ENCODE measurements at places on chromosomes 1 and 21. TPM values are rescaled to one million over a fixed set of nuclear protein-coding genes. Genes with fewer than 3 reads are reported as not detected.

DNA sequence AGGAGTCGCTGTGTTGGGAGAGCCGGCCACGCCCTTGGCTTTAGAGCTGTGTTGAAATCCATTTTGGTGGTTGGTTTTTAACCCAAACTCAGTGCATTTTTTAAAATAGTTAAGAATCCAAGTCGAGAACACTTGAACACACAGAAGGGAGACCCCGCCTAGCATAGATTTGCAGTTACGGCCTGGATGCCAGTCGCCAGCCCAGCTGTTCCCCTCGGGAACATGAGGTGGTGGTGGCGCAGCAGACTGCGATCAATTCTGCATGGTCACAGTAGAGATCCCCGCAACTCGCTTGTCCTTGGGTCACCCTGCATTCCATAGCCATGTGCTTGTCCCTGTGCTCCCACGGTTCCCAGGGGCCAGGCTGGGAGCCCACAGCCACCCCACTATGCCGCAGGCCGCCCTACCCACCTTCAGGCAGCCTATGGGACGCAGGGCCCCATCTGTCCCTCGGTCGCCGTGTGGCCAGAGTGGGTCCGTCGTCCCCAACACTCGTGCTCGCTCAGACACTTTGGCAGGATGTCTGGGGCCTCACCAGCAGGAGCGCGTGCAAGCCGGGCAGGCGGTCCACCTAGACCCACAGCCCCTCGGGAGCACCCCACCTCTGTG, 4.7 kb downstream of the C1orf35 start:
- DNase-seq = no peak

GRCh38 chr1:204116539-204116938, 35.3 kb downstream of the ETNK2 start:
- no peak for DNase-seq

GRCh38 chr1:87220993-87221392, 107.7 kb upstream of the LMO4 start:
- DNase-seq = no peak

DNA sequence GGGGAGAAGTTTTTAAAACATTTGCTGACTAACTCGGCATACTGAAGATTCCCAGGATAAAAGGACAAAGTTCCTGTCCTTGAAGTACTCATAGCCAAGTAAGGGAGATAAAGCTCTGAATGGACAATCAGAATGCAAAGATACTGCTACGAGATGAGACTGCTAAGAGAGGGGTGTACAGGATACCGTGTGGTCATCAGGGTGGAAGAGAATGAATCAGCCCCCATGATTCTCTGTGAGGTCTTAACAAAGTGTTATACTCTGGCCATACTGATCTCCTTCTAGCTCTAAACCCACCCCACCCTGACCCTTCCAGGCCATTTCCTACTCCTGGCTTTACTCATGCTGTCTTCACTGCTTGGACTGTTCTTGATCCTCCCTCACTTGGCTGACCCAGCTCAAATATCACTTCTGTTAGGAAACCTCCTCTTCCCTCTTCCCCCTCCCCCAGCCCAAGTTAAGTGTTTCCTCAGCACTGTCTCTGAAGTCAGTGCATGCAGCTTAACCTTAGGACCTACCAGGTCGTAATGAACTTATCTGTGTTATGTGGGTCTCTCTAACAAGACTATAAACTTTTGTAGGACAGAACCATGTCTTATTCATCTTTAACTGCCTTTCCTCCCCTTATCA, 15.8 kb upstream of the MAGOH start:
- no peak for DNase-seq

DNA sequence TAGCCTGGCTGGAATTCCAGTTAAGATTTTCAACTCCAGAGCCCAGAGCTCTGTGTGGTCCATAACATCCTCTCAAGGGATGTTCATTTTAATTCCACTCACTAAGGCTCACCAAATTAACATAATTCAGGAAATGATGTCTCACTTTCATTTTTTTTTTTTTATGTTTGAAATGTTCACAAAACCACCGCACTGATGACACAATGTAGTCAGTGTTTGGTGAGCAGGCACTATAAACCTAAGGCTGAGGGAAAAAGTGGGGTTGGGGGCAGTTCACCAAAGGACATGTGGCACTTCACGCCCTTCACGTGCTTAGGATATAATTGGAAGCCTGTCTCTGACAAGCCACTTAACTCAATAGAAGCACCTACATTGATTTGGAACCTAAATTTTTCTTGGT, 177.3 kb upstream of the CAMK1G start:
- no peak for DNase-seq

DNA sequence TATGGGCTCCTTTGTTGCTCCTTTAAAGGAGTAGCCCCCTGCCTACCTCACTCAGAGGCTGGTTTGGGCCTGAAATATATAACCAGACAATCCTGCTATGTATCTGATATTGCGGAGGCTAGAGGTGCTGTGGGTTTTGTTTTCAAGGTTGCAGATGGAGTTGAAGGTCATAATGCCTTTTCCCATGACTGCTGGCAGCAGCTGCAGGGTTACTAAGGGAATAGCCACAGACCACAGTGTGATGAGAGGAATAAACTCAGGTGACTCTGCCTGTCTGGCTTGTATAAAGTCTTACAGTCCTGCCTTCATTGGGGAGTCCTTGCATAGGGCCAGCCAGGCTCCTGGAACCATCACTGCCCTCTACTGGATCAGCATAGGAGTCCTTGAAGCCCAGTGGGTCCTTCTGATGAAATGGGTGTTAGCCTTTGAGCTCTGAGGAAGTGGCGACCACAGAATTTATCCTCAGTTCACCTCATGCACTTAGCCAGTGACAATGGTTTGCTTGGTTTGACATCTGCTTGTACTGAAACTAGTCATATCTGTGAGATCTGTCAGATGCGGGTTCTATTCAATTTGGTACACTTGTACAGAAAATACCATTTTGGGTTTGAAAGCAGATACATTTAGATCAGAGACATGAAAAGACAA, 174.4 kb upstream of the HMCN1 start:
- DNase-seq = peak; percentile 72

GRCh38 chr1:12618965-12619791, 1.2 kb upstream of the DHRS3 start:
- DNase-seq = no peak

PIK3CD gene
- 16.3 TPM for polyA plus RNA-seq

- no peak for DNase-seq
These were observed 177.5 kb downstream of the LMO4 start for GRCh38 chr1:87506147-87506546.

DNA sequence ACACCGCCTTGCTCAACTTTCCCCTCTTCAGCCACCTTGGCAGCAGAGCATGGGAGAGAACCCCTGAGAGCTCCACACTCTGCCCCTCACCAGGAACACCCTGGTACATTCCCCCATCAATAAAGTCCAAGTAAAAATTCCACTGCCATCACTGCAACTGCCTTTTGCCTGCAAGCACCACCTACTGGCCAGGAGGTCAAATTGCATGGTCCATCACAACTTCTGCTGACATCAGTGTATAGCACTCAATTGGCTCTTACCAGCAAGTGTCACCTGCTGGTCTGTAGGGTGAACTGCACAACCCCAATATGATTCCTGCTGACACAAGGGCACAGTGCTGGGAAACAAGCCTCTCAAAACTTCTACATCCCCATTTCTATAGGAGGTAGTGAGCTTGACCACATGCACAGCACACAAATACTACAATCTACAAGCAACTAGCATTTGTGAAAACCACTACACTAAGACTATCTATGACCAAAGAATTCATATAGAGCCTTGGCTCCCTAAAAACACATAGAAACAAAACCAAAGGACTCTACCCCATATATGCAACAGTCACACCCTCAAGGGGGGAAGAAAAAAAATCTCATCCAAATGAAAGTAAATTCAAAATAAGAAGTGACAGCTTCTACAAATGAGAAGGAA, 69.2 kb downstream of the FASLG start:
- DNase-seq = no peak

TNFRSF18 gene
- polyA plus RNA-seq = 2.0 TPM

CYP4A11 gene
- 0.15 TPM for polyA plus RNA-seq

DNA sequence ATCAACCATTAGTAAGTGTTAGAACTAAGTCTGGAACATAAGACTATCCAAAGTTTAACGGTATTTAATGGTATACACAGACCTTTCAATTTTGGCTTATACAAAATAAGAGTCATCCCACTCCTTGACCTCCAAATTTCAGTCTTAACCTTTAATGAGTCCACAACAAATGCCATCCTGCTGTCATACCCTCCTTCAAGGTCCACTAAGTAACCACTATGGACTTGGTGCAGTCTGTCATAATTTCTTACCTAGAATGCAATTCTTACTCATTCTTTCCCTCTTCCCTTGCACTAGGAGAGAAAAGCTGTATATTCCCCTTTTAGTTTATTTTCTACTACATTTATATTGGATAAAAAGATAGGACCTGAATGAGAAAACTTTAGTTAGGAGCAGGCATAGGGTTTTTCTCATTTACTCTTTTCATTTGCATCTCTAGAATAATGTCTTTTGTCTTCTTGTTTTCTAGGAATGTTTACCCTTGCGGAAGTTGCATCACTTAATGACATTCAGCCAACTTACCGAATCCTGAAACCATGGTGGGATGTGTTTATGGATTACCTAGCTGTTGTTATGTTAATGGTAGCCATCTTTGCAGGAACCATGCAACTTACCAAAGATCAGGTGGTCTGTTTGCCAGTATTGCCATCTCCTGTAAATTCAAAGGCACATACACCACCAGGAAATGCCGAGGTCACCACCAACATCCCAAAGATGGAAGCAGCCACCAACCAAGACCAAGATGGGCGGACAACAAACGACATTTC, 62.1 kb upstream of the ZNF326 start:
- no peak for DNase-seq

GRCh38 chr21:39095681-39096080, 87.6 kb downstream of the PSMG1 start:
- DNase-seq = no peak

DNA sequence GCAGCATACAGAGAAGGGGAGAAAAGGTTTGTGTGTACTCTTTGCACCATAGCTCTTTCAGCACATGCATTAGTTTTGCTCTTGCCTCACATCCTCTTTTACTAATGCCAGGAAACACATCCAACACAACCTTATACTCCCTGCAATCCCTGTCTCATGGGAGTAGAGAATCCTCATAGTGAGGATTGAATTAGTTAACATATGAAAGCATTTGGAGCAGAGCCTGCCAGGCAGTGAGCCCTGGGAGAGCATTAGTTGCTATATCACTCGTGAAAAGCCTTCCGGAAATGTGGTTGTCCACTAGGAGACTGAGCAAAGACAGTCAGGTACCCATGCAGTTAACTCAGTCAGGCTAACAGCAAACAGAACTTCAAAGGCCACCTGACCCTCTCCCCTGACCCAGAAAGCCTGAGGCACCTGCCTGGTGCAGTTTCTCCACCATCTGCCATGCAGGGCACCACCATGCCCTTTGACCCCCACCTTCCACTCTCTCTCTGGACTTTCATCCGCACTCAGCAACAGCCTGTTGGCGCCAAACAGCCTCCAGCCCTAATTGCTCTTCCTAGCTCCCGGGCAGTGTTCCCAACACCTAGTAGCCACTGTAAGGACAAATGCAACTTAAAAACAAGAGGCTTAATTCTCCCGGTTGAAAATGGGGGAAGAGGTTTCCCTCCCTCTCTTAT, 14.9 kb upstream of the AGT start:
- peak; percentile 60 for DNase-seq

DNA sequence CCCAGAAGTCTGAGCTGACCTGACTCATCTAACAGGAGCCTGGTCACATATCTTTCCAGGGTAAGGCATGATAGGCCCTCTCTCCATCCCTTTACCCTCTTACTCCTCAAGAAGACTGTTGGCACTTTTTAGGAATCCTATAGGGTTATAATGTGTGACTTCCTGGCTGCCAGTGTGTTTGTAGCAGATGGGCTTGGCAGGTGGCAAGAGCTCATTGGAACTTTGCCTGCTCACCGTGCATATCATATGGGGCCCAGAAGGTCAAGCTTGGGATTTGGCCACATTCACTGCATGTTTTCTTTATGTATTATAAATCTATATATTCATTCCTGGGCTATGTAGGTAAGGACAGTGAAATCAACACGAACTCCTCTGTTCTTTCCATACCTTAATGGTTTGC, 5.2 kb downstream of the KAZN start:
- no peak for DNase-seq

GRCh38 chr1:203163891-203164635, 11.6 kb downstream of the MYBPH start:
- no peak for DNase-seq

- no peak for DNase-seq
These were observed 103.8 kb downstream of the TRABD2B start for GRCh38 chr1:47893412-47893811.

- DNase-seq = no peak
These were observed 19.4 kb upstream of the BSDC1 start for GRCh38 chr1:32413507-32414185.

ALG6 gene
- 8.4 TPM for polyA plus RNA-seq

DNA sequence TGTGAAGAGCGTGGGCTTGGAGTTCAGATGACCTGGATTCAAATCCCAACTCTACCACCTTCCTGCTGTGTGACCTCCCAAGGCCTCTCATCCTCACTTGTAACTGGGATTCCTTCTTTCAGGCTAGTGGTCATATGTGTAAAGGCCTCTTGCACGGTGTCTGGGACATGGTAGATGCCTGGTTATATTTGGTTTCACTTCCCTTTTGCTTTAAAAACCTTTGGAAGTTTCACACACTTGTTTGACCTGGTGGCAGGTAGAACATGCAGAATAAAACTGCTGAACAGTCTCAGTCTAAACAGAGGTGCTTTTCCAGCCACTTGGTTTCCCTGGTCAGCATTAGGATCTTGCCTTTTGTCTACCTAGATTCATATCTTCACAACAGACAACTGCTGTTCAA, 37.0 kb upstream of the RCAN3 start:
- DNase-seq = no peak

DNA sequence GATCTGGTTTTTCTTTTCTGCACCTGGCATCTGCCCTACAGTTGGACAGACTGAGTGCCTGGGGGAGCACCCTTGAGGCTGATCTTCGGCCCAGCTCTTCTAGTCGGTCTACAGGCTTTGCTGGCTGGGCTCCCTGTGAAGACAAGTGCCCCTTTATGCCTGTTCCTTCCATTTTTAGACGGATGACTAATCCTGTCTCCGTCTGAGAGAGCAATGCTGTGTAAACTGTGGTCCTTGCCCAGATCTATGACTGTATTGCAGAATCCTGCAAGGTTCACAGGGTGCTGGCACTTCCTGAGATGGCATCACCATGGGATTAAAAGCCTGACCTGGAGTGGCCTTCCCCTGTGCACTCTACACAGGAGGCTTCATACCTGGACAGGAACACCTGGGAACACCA, 47.6 kb upstream of the SAMD13 start:
- no peak for DNase-seq

DNA sequence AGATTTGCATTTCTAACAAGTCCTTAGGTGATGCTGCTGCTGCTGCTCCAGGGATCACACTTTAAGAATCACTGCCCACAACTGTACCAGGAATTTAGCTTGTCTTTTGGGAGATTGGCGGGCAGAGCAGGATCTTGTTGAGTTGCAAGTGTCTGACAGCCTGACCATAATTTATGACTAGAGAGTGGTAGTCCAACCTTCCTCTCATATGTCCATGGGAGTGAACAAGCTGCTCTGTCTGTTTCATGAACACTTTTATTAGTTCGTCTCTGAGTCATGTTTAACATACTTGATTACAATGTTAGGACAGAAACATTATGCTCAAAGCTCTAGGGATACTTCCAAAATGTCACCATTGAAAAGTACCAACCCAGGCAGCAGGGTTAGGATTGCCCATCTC, 169.6 kb downstream of the TGFB2 start:
- DNase-seq = no peak

GRCh38 chr1:73066866-73067265, 784.5 kb upstream of the NEGR1 start:
- DNase-seq = peak; percentile 4

CR2 gene
- polyA plus RNA-seq = 0.17 TPM

GRCh38 chr1:235100194-235100772, 28.4 kb downstream of the TOMM20 start:
- DNase-seq = no peak
